GM12891 (cell line): ENCODE measurements at places on chromosomes 1 and 21.

DNA sequence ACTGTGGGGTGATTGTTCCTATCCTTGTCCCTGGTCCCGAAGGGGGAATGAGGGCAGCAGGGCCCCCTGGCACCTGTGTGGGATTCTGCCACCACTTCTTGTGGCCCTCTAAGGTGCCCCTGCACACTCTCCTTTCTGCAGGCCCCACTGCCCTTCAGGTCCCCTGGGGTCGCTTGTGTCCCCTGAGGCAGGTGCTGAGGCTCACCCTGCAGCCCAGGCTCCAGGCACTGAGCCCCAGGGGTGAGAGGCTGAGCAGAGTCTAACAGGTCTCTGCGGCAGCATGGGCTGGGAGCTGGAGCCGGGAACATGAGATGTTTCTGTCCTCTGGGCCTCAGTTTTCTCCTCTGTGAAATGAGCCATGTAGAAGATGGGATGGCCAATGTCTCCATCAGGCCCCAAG lies 211.0 kb upstream of the VAMP3 start:
- DNase-seq: no peak

- DNase-seq: peak; percentile 50
Measured at GRCh38 chr1:61742620-61743430, 545 bp downstream of the PATJ start.

GRCh38 chr1:166924823-166925541 lies 48.9 kb upstream of the TADA1 start:
- DNase-seq: no peak

- no peak for DNase-seq
Measured at GRCh38 chr1:116311193-116311592, 61.9 kb upstream of the ATP1A1 start.

DNA sequence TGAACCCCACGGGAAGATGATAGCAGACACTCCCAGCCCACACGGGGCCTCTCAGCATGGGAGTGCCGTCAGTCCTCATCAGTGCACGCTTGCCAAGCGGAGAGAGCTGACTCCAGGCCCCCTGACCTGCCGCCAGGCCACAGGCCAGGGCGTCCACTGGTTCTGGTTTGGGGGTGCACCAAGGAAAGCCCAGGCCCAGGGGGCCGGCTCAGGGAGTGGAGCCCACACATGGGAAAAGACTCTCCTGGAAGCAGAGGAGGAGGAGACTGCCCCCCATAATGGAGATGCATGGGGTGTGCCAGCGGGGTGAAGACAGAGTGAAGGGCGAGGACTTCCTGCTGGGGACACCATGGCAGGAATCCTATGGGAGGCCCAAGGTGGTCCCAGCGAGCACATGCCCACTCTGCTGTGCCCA lies 6.4 kb downstream of the TRIM11 start:
- DNase-seq: no peak
